Uterus (tissue), 4 donors: ENCODE measurements at places on chromosomes 2 and 18. TPM values are rescaled to one million over a fixed set of nuclear protein-coding genes. Genes with fewer than 3 reads are reported as not detected.

DNA sequence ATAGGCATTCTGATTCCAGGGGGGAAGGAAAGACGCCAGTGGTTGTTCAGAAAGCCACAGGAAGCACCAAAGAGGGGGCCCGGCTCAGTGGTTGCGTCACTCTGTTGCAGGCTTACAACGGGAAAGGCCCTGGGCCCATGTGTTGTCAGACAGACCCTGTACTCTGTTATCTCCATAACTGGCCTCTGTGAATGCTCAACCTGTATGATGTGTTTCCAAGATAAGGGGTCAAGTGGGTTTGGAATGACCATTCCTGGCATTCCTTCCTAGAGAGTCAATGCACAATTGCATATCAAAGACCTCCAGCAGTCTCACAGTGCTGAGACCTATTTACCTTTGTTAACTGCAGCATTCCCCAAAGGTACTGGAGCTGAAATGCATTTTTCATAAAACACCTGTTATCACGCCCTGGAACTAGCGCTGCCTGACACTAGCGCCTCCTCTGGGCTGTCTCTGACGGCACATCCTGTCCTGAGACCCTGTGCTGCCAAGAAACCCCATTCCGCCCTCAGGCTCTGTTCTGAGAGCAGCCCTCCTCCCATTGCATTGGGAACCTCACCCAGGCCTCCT lies 13.2 kb upstream of the LRRFIP1 start:
- H3K27ac ChIP-seq, result peak overlapping the region; percentile 84
- H3K4me1 ChIP-seq, result peaks cover 26% of the 10 kb centered on the region
- H3K27me3 ChIP-seq, result no peaks in the 10 kb centered on the region
- H3K4me3 ChIP-seq, result no peak overlapping the region

DNA sequence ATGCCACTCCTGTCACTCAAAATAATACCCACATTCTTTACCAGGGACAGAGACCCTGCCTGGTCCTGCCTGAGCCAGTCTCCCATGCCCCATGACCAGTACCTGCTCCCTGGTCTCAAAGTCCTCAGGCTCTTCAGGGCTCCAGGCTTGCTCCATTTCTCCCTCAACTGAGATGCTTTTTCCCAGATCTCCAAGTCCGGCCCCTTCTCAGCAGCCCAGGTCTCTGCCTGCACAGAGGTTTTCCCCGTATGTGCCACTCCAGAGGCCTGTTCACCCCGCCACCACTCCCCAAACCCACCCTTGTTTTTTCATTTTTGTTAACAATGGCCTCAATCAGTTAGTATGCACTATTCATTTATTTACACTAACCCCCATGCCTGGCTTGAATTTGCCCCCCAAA lies 499.5 kb upstream of the MYT1L start:
- no peak overlapping the region for H3K27ac ChIP-seq
- DNase-seq, result no peak
- H3K27me3 ChIP-seq, result no peaks in the 10 kb centered on the region
- no peak overlapping the region for H3K4me3 ChIP-seq

DNA sequence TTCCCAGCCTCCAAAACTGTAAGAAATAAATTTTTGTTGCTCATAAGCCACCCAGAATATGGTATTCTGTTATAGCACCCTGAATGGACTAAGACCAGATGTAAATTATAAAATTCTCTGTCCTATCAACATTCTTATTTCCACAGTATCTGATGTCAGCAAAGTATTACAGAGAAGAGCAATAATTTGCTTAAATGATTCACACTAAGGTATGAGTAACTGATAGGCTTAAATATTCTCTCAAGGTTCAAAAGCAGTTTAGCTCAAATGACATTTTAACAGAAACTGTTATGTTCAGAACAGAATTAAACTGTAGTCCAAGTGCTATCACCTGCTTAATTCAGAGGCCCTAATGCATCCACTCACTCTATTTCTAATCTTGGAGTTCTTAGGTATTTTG lies 12.8 kb downstream of the SESTD1 start:
- H3K4me1 ChIP-seq, result no peaks in the 10 kb centered on the region
- H3K27me3 ChIP-seq, result no peaks in the 10 kb centered on the region
- no peak for DNase-seq
- H3K27ac ChIP-seq, result no peak overlapping the region
- no peaks in the 10 kb centered on the region for H3K36me3 ChIP-seq

- H3K4me3 ChIP-seq, result no peak overlapping the region
- H3K36me3 ChIP-seq, result no peaks in the 10 kb centered on the region
- no peak for DNase-seq
- H3K27ac ChIP-seq, result no peak overlapping the region
- no peaks in the 10 kb centered on the region for H3K4me1 ChIP-seq
- H3K27me3 ChIP-seq, result peaks cover 3% of the 10 kb centered on the region
Observed at GRCh38 chr2:3689998-3690748, 13.2 kb upstream of the DCDC2C start.

GRCh38 chr2:41867553-41867952 lies 180.3 kb upstream of the PKDCC start:
- no peak overlapping the region for H3K4me3 ChIP-seq
- H3K36me3 ChIP-seq, result no peaks in the 10 kb centered on the region
- DNase-seq, result no peak
- peak overlapping the region; percentile 43 for H3K27ac ChIP-seq
- no peaks in the 10 kb centered on the region for H3K4me1 ChIP-seq
- no peaks in the 10 kb centered on the region for H3K27me3 ChIP-seq

MTLN gene
- 18.2 TPM for total RNA-seq

HIBCH gene
- 53.9 TPM for total RNA-seq

GRCh38 chr2:105397953-105398335 lies 907 bp downstream of the FHL2 start:
- H3K4me3 ChIP-seq, result peak overlapping the region; percentile 67
- no peak for DNase-seq
- no peaks in the 10 kb centered on the region for H3K36me3 ChIP-seq
- H3K27me3 ChIP-seq, result no peaks in the 10 kb centered on the region
- H3K4me1 ChIP-seq, result no peaks in the 10 kb centered on the region

DNA sequence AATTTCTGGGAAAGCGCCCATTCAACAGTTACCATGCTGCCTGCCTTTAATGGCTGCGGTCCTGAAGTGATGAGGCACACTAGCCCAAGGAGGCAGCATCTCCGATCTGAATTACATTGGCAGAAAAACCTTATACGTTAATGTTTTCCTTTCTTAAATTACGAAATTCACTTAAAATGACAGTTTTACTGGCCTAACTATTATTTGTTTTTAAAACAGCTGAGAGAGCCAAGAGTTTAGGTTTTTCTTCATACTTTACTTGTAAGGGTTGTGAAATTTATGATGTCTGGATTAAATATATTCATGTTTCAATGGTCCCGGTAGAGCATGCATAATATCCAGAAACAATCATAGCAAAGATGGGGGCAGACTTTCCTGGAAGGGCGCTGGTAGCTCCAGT lies 115.2 kb upstream of the REV1 start:
- H3K27ac ChIP-seq, result no peak overlapping the region
- H3K36me3 ChIP-seq, result no peaks in the 10 kb centered on the region
- H3K4me1 ChIP-seq, result peaks cover 10% of the 10 kb centered on the region
- H3K27me3 ChIP-seq, result no peaks in the 10 kb centered on the region
- no peak for DNase-seq
- no peak overlapping the region for H3K4me3 ChIP-seq

- no peaks in the 10 kb centered on the region for H3K36me3 ChIP-seq
- DNase-seq, result no peak
- no peaks in the 10 kb centered on the region for H3K4me1 ChIP-seq
- no peak overlapping the region for H3K27ac ChIP-seq
- no peaks in the 10 kb centered on the region for H3K27me3 ChIP-seq
Observed at GRCh38 chr2:109201465-109202327, 72.7 kb downstream of the SH3RF3 start.

INSIG2 gene
- 18.3 TPM for total RNA-seq

DNA sequence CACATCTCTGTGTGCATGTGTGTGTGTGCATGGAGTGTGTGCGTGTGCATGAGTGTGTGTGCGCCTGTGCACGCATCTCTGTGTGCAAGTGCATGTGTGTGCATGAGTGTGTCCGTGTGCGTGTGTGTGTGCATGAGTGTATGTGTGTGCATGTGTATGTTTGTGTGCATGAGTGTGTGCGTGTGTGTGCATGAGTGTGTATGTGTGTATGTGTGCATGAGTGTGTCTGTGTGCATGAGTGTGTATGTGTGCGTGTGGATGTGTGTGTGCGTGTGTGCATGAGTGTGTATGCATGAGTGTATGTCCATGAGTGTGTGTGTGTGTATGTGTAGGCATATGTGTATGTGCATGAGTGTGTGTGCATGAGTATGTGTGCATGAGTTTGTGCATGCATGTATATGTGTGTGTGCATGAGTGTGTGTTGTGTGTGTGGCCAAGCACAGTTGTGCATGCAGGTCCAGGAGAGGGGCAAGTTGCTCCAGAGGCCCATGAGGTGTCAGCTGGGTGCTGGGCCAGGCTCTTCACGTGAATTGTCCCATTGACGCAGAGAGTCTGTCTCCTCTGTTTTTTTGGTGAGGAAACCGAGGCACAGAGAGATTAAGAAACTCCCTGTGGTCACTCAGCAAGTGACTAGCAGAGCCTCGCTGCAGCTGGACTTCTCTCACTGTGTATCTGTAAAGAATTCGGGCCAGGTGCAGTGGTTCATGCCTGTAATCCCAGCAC lies 75.5 kb downstream of the ASB1 start:
- H3K36me3 ChIP-seq, result no peaks in the 10 kb centered on the region
- DNase-seq, result no peak
- no peaks in the 10 kb centered on the region for H3K4me1 ChIP-seq
- H3K27ac ChIP-seq, result no peak overlapping the region
- no peaks in the 10 kb centered on the region for H3K27me3 ChIP-seq

DNA sequence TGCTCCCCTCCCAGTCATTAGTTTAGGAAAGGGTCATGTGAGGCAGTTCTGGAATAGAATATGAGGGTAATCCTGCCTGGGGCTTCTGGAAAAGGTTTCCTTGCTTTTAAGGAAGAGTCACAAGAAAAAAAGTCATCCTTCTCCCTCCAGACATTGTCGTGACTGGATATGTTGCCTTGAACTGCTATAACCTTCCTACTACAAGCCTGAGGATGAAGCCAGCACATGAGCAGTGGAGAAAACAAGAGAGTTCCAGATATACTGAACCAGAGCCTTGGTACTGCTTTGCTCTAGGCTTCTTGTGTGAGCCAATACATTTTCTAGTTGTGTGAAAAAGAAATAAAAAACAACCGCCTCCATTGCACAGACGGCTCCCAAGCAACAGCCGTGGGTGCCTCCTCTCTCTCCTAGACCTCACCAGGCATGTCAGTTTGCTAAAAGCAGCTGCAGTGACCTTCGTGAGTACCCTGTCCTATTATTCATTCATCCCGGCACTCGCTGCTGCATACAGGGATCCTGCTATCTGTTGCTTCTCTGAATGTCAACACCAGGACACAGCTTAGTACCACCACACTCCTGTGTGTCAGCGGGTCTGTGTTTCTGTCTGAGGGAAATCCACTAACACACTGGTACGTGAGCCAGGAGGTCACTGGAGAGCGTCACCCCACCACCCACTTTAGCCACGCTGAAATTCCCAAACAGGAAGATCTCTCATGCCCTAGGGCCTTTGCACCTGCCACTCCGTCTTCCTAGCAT lies 186.7 kb downstream of the KLHL29 start:
- H3K4me1 ChIP-seq, result no peaks in the 10 kb centered on the region
- no peaks in the 10 kb centered on the region for H3K36me3 ChIP-seq
- no peak overlapping the region for H3K27ac ChIP-seq
- H3K27me3 ChIP-seq, result no peaks in the 10 kb centered on the region

ADRA2B gene
- 0.51 TPM for total RNA-seq

- peaks cover 8% of the 10 kb centered on the region for H3K4me1 ChIP-seq
- H3K27me3 ChIP-seq, result no peaks in the 10 kb centered on the region
- DNase-seq, result no peak
- no peaks in the 10 kb centered on the region for H3K36me3 ChIP-seq
Observed at GRCh38 chr2:205760157-205760556, 77.9 kb downstream of the NRP2 start.

DNA sequence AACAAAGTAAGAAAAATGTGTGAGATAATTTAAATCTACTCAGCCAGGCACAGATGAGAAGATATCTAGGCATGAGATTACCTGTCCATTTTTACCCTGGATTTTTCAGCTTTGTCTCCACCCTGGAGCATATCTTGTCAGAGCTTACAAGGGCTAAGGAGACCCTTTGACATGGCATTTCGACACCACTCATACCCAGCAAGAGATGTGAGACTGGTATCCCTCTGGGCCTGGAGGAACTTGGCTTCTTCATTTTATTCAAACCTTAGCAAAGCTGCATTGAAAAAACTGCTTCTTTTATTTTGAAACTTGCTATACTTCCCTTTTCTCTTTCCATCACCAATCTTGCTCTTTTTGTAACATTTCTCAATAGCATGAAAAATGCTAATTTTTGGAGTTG lies 194.9 kb upstream of the HNMT start:
- no peaks in the 10 kb centered on the region for H3K36me3 ChIP-seq
- no peak for DNase-seq
- no peak overlapping the region for H3K27ac ChIP-seq
- no peak overlapping the region for H3K4me3 ChIP-seq
- H3K4me1 ChIP-seq, result no peaks in the 10 kb centered on the region
- H3K27me3 ChIP-seq, result no peaks in the 10 kb centered on the region

CCDC148 gene
- 9.7 TPM for total RNA-seq

DNA sequence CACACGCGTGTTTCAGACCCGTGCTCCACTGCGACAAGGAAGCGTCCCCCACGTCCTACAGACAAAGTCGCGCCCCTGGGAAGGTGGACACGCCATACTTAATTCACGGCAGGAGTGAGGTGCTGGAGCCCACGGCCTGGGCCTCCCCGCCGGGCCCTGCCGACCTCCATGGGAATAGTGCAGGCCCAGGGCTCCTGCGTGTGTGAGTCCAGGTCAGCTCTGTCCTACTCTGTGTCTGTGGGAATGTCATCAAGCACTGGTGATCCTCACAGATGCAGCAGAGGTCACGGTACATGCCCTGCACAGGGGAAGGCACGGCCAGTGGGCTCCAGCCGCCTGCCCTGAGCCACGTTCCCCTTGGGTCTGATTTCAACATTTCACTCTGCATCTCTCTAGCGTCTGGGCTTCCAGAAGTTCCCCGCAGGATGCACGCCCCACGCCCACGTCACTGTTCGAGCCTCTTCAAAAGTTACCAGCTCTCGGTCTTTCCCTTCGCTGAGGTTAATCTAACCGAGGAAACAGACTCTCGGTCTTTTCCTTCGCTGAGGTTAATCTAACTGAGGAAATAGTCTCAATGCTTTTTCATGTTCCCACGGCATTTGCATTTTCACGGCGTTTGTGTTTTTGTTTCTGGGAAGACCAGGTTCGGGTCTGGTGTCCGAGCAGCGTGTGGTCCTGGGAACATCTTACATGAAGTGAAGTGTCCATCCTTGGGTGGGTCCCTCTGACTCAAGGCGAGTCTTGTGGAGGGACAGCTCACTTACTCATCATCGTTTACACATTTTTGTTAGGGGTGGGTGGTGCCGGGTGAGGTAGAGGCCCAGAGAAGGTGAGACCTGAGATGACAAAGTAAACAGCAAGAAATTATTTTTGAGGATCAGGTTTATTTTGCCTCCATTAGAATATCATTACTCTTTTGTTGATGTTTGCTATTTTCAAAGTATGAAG lies 157.3 kb upstream of the ALKAL2 start:
- no peak overlapping the region for H3K27ac ChIP-seq
- H3K27me3 ChIP-seq, result no peaks in the 10 kb centered on the region
- no peaks in the 10 kb centered on the region for H3K4me1 ChIP-seq
- no peak overlapping the region for H3K4me3 ChIP-seq
- DNase-seq, result no peak

NETO1 gene
- total RNA-seq, result not detected

GRCh38 chr18:25453556-25454269 lies 101.7 kb upstream of the ZNF521 start:
- H3K27me3 ChIP-seq, result no peaks in the 10 kb centered on the region
- no peak overlapping the region for H3K27ac ChIP-seq
- no peak for DNase-seq
- no peaks in the 10 kb centered on the region for H3K36me3 ChIP-seq
